ENCODE measurements at places on chromosomes 11 and 22.

GRCh38 chr11:32149748-32150147, 58.9 kb downstream of the RCN1 start:
- DNase-seq: no peak

DNA sequence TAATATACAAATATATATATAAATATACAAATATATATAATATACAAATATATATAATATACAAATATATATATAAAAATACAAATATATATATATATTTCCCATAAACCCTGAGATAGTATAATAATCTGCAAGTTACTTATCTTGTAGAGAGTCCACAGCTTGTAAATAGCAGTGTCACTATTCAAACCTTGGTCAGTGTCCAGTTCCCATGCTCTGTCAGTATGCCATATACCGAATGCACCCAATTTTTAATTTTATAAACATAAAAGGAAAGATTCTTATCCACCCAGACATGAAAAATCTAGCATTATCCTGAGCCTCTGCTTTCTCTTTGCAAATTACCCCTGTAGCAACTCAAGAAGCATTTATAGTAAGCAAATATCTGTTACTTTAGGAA, 21.6 kb upstream of the CTSC start:
- DNase-seq: no peak

- no peak for DNase-seq
These were observed 27.2 kb downstream of the OR52B2 start for GRCh38 chr11:6142936-6143335.

- DNase-seq: no peak
These were observed 7.8 kb downstream of the CD3D start for GRCh38 chr11:118334745-118335144.

Data from head of caudate nucleus (tissue), 42 donors.